ENCODE measurements at places on chromosomes 2 and 18.

DNA sequence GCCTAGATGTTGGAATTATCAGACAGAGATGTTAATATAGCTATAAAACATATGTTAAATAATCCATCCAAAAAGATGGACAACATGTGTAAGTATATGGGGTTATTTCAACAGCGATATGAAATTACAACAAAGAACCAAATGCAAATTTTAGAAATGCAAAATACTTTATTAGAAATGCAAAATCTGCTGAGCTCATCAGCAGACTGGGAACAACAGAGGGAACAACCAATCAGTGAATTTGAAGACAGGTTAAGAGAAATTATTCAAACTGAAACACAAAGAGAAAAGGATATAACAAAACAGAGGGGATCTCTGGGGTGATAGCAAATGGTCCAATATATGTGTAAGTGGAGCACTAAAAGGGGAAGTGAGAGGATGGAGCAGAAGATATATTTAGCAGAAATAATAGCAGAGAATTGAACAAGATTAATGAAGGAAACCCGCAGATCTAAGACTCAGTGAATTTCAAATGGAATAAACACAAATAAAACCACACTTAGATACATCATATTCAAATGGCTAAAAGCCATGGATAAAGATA, 13.5 kb upstream of the HS6ST1 start:
- no peak for DNase-seq

- DNase-seq: peak; percentile 31
Measured at GRCh38 chr2:47437287-47437686, 34.3 kb downstream of the MSH2 start.

- DNase-seq: no peak
Measured at GRCh38 chr2:85549826-85550225, 10.9 kb downstream of the MAT2A start.

- no peak for DNase-seq
Measured at GRCh38 chr18:29488617-29489016, 1311.7 kb upstream of the CDH2 start.

DNA sequence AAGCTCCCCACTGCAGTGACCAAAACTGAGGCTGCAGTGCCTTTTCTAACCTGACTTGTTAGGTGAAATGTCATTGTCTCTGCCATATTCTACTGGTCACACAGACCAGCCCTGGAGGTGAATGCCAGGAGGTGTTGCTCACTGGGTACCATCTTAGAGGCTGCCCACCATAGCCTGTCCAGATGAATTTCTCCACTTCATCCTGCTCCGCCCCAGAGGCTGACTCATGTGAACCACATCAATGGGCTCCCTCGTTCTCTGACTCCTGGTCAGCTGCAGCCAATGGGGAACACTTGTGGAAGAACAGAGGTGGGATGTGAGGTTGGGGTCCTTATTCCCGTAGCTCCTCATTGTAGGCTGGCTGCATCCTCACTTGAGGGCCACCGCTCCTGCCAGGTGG, 3.4 kb upstream of the NARS1 start:
- DNase-seq: no peak

DNA sequence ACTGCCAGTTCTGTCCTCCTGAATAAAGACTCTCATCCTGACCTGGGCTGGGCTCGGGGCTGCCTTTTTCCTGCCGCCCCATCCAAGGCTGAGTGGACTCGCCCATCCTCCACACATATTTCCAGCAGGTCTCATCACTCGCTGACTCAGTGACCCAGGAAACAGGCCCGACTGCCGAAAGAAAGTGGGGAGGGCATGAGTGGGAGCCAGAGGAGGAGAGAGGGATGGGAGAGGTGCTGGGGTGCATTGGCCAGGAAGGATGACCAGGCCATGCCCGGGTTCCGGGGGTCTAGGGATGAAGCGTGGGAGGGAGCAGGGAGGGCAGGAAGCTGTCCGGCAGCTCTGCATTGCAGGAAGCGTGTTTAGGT, 66.7 kb downstream of the TWIST2 start:
- no peak for DNase-seq

GRCh38 chr2:204842661-204843485, 297.6 kb downstream of the PARD3B start:
- DNase-seq: peak; percentile 2

DNA sequence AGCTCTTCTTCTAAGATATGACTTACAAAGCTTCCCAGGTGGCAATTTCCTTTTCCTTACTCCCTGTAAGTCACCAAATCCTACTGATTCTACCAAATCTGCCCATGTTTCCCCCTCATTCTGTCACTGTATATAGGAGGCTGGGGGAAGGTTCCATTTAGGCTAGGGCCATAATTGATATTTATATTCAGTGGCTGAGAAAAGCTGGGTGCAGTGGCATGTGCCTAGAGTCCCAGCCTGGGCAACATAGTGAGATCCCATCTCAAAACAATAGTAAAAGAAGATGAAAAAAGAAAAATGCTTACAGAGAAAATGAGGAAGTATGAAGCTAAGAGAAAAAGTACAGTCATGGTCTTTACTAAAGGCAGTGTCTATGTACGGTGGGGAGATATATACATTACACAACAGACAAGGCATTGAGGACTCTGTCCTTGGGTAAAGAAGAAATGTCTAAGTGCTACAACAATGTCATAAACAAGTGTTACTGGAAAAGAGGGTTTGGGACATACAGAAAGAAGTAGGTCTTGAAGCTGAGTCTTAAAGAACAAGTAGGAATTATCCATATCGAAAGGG, 4.8 kb downstream of the CWC22 start:
- DNase-seq: no peak

DNA sequence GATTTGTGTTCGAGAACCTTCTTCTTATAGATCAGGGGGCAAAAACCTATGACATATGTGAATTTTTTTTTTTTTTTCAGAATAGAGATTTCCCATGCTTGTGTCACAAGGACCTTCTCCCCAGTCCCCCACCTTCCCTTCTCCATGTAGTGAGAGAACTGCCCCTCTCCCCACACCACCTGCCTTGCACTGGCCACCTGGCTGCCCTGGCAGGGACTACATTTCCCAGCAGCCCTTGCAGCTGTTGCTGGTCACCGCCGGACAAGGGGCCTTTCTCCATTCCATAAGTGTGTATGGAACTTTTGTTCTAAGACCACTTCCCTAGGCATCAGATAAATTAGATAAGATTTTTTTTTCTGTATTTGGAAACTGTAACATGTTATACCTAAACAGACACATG, 22.2 kb downstream of the MBP start:
- no peak for DNase-seq

DNA sequence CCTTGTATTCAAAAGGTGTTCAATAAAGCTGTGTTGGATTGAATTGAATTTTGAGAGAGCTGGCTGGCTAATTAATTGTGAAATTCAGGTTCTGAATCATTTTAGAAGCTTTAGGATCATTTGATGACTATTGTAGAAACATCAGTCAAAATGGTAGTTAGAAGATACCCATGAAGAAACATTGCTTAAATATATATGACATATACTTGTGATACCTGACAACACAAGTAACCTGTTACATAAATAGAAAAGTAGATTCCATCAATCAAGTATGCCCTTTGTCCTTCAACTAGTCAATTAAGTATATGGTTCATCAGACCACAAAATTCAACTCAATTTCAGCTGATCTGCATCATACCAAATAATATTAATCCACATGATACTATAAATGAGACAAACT, 185.6 kb downstream of the PID1 start:
- DNase-seq: no peak

DNA sequence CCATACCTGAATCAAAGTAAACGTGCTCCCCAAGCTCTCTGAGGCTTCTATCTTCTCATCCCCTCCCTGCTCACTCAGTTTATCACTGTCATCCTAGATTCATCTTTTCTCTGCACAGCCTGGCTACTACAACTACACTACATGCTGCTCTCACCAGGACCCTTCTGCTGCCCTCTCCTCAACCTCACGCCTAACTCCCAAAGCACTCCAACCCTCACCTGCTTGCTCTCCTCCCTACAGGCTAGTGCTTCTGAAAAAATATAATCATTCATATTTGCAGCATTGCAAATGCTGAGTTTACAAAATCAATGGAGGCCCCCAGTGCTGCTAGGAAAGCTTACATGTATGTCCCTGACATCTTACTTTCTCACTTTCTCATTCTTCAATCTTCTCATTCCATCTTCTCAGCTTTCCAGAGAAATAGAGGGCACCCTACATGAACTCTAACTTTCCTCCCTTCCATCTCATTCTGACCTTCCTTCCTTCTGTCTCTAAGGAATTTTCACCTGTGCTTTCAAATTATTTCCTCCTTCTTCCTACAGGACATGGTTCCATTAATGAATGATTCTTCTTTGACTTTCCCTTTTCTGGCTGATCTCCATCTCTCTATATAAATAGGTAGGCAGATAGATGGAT, 36.3 kb downstream of the EVA1A start:
- no peak for DNase-seq

GRCh38 chr2:186569897-186570296, 20.0 kb upstream of the ITGAV start:
- DNase-seq: no peak

DNA sequence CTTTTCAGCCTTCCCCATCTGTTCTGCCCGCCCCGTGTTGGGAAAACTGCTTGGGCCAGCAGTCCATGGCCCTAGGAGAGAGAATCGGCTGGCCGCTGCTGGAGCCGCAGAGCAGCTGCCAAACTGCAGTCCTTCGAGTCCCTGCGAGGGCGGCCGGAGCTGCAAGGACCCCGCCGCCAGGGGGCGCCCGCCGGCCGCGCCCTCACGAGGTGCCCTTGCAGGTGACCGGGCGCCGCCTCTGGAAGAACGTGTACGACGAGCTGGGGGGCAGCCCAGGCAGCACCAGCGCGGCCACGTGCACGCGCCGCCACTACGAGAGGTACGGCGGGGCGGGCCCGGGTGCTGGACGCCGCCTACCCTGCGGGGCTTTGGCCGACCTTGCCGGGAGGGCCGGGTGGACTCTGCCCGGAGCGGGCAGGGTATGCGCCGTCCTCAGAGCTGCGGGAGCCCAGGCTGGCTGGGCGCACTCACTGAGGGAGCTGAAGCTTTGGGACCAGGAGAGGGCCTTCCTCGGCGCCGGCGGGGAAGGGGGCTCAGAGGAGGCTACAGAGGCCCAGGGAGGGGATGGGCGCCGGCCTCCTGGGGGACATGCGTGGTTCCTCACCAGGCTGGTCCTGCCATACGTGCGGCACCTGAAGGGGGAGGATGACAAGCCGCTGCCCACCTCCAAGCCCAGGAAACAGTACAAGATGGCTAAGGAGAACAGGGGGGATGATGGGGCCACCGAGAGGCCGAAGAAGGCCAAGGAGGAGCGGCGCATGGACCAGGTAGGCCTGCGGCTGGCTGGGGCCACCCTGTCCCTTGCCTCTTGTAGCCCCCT, 13.6 kb downstream of the ARID5A start:
- DNase-seq: no peak

GRCh38 chr2:61793389-61793836, 60.4 kb downstream of the FAM161A start:
- peak; percentile 1 for DNase-seq

GRCh38 chr2:38200598-38200997, 124.6 kb upstream of the CYP1B1 start:
- no peak for DNase-seq

DNA sequence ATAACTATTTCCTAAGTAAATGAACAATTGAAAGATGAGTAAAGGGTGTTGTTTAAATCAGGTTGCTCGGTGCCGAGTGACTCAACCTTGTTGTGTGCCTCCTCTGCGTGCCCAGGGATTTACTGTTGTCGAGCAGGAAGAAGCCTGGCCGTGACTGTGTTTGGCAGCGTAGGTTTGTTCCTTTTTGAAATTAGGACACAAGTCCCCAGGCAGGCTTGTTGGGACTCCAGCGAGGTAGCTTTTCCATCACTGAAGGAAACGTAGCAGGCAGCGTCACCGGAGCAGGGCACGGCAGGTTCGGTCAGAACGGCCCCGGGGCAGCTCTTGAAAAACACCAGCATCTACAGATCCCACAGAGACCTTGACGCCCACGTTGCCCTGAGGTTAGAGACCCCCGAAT, 48.6 kb downstream of the TMEM18 start:
- DNase-seq: no peak

GRCh38 chr18:9366126-9366714, 31.6 kb downstream of the TWSG1 start:
- peak; percentile 23 for DNase-seq

DNA sequence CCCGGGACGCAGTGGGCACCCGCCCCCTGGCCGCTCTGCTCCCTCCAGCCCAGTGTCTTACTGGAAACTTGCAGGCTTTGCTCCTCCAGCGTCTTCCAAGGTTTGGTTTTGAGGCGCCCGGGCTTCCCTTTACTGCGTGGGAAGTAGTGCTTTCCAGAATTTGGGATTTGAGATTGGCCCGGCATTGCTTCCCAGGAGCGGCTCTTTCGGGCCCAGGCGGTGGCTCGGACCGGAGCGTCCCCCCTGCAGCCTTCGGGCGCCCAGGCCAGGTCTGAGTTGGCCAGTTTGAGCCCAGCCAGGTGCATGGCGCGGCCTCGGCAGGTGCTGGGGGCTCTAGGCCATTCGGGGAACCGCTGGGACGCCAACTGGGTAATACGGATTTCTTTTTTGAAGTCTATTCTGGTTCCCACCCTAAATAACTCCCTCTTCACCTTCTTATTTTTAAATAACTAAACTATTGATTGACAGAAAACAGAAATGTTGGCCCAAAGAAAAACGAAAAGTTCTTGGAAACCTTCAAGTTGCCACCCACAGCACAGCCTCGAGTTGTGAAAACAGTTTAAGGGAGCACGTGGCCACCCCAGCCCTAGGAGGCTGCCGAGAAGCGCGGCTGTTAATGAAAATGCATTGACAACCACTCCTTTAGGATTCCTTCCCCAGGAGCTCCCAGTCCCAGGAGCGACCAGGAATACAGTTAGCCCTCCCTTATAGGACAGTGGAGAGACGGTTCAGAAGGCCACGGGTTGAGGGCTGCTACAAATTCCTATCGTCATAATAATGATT, 766 bp downstream of the SNTG2 start:
- DNase-seq: no peak
